ENCODE measurements at places on chromosomes 7 and 10.

DNA sequence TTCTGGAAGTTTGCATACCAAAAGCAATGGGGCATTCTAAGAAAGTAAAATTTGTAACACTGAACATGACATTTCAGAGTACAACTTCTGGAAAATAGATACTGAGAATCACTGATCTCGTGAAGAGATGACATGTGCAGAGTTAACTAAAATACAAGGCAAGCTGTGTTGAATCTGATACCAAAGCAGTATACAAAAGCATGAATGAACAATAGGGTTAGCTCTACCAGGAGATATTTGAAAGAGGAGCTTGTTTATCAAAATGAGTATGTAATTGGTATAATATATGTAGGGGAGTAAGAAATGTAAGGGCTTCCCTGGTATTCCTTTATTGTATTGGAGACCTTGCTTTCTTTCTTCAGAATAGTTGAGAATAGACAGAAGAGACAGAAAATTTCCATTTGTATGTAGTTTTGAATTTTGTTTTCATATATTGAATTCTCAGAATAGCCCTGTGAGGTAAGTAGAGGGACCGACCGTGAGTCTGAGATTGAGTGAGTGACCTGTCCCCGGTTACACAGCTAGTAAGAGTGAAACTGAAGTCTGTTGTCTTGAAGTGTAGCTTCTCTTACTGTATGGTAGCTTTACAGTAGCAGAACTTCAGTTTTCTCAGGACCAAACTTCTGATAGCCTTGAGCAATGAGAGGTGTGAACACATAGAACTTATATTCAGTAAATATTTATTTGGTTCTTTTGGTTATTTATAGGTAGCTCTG, 5.0 kb downstream of the HBP1 start:
- no peak for DNase-seq
- no peak overlapping the region for H3K27ac ChIP-seq
- peaks cover 8% of the 10 kb centered on the region for H3K4me1 ChIP-seq
- H3K27me3 ChIP-seq = no peaks in the 10 kb centered on the region
- no peak overlapping the region for H3K4me3 ChIP-seq
- no peaks in the 10 kb centered on the region for H3K36me3 ChIP-seq

GRCh38 chr7:139745678-139746143, 32.1 kb downstream of the HIPK2 start:
- no peaks in the 10 kb centered on the region for H3K27me3 ChIP-seq
- H3K36me3 ChIP-seq = no peaks in the 10 kb centered on the region

GRCh38 chr10:73879296-73880173, 5.2 kb upstream of the CAMK2G start:
- H3K36me3 ChIP-seq = no peaks in the 10 kb centered on the region
- no peak overlapping the region for H3K4me3 ChIP-seq
- H3K4me1 ChIP-seq = peaks cover 15% of the 10 kb centered on the region
- no peak overlapping the region for H3K27ac ChIP-seq
- no peak for DNase-seq
- no peaks in the 10 kb centered on the region for H3K27me3 ChIP-seq

GRCh38 chr7:125966278-125967048, 1036.8 kb upstream of the POT1 start:
- H3K27ac ChIP-seq = no peak overlapping the region
- no peak overlapping the region for H3K4me3 ChIP-seq
- no peaks in the 10 kb centered on the region for H3K4me1 ChIP-seq
- no peak for DNase-seq
- no peaks in the 10 kb centered on the region for H3K36me3 ChIP-seq

GRCh38 chr7:28682801-28683200, 270.5 kb downstream of the CREB5 start:
- no peak for DNase-seq
- H3K36me3 ChIP-seq = no peaks in the 10 kb centered on the region
- no peak overlapping the region for H3K27ac ChIP-seq
- H3K27me3 ChIP-seq = peaks cover 2% of the 10 kb centered on the region
- H3K4me1 ChIP-seq = peaks cover 18% of the 10 kb centered on the region

DNA sequence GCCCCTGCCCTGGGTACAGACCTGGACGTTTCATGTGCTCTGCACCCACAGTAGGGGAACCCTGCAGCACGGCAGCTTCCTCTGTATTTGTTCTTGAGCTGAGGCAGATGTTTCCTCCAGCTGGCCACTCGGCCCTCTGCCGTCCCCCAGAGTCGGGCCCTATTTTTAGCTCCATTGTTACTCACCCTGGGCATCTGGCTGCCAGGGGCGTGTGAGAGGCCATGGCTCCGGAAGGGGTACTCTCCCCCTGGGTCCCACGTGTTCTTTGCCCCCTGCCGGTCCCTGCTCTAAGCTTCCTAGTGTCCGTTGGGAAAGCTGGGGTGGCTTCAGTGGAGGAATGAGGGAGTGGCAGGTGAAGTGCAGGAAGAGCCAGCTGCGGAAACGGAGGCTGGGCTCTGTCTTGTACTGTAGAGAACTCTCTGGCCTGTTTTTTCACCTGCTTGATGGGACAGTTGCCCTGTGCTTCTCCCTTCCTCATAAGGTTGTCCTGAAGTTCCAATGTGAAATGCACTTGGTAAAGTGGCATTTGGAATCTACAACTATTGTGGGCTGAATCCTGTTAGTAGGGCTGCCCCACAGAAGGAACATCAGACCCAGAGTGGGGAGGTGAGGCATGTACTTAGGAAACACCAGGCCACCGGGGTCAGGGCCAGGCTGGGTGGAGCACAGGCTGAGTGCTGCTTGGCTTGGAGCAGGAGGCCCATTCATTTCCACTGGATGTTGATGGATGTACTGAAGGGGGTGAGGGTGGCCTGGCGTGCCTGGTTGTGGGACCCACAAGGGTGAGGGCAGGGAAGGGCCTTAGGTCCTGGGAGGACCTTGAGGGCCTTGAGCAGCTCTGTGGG, 30.6 kb downstream of the PALD1 start:
- H3K36me3 ChIP-seq = peaks cover 6% of the 10 kb centered on the region
- peaks cover 59% of the 10 kb centered on the region for H3K4me1 ChIP-seq
- peak overlapping the region; percentile 65 for H3K27ac ChIP-seq

DNA sequence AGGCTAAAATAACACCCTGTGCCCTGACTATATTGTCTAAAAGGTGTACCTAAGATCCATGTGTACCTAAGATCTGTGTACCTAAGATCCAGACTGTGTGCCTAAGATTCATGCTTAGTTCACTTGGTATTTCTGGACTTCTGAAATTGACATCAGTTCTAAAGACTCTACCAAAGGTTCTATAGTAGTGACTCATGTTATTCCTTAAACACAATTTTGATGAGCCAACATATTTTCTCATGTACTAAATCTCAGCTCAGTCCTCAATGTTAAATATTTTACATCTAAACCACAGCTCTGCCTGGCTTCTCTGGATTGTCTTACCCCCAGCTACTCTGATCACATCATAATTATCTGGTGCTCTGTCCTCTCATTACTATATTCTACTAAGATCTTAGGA, 802.3 kb upstream of the SORCS1 start:
- no peaks in the 10 kb centered on the region for H3K4me1 ChIP-seq
- H3K27me3 ChIP-seq = no peaks in the 10 kb centered on the region
- no peak overlapping the region for H3K27ac ChIP-seq

DNA sequence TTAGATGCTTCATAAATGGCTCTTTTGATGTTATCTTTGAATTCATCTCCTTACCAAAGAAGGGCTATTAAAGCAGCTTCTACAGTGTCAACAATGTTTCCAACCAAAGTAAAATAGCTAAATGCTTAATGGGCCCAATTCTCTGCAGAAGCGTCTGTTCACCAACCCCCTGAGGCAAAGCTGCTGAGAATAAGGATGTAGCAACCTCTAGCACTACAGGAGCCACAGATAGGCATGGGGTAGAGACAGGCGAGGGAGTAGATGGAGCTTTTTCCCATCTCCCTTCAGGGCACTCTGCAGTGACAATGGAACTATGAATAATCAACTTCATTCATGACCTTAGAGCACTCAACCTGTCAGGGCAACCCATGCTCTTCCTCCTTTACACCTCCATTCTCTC, 134.1 kb downstream of the FZD1 start:
- no peaks in the 10 kb centered on the region for H3K36me3 ChIP-seq
- no peak for DNase-seq
- no peak overlapping the region for H3K4me3 ChIP-seq
- H3K27ac ChIP-seq = no peak overlapping the region

DNA sequence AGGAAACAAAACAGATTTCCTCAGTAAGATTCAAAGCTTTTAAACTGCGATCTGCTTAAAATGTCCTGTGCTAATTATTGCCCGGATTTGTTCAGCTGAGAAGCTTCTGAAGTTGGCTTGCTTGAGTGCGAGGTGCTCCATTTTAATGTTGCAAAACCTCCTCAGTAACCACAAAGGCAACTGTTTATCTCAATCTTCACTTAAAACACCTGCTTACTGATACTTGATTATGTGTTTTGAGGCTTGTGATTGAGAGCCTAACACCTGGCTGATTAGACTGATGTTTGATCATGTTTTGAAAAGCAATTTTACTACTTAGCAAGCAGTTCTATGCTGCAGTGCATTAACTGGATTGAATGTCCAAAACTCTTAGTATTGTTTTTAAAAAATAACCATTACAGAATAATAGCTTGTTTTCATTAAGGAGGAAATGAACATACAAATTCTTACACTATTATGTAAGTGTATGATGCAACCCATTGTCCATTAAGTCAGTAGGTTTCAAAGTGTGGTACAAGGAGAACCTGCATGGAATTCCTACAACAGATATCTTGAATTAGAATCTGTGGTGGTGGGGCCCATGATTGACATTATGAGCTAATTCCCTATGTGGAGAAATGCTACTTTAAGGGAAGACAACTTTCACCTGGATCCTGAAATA, 96.9 kb upstream of the FAM180A start:
- H3K27ac ChIP-seq = no peak overlapping the region
- H3K36me3 ChIP-seq = no peaks in the 10 kb centered on the region
- DNase-seq = no peak
- no peaks in the 10 kb centered on the region for H3K27me3 ChIP-seq

- no peak overlapping the region for H3K4me3 ChIP-seq
- no peak overlapping the region for H3K27ac ChIP-seq
Measured at GRCh38 chr7:13540429-13540828, 449.0 kb downstream of the ETV1 start.

All from spinal cord (tissue), 10 donors.